ENCODE measurements at places on chromosomes 2 and 18.

DNA sequence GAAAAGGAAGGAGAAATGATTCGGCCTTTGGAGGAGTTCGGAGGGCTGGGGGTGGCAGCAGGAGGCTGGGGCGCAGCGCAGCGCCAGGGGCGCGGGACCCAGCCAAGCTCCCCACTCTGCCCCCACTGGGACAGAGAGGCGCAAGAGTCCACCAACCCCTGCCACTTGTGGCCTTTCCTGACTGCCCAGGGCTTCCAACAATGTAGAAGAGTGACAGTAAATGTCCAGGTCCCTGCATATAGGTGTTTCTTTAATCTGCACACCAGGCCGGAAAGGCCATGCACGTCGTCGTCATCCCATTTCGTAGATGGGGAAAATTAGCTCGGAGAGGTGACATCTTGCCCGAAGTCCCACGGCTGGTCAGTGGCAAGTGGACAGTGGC, 96.6 kb downstream of the INHBB start:
- no peak for DNase-seq

GRCh38 chr2:154587739-154588138, 110.8 kb upstream of the KCNJ3 start:
- DNase-seq, result no peak

DNA sequence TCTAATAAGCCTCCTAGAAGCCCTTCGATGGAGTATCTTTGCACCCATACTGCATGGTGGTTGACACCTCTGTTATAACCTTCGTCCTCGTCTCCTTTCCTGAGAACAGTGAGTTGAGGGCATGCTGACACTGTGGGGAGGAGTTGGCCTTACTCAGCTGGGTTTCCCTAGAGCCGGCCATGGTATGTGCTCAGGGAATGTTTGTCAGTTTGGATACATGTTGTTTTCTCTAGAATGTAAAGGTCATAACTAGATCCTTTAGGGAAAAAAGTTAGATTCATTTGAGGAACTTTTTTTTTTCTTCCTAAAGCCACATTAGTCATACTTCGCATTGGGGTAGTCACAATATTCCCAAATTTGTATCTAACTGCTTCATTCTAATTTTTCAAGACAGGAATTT, 106.0 kb upstream of the FOSL2 start:
- DNase-seq, result no peak

- DNase-seq, result no peak
Measured at GRCh38 chr18:58144106-58144505, 100.1 kb downstream of the NEDD4L start.

- no peak for DNase-seq
Measured at GRCh38 chr2:47601568-47601967, 181.4 kb upstream of the MSH6 start.

GRCh38 chr2:149716687-149717086, 129.1 kb upstream of the MMADHC start:
- DNase-seq, result no peak

- no peak for DNase-seq
Measured at GRCh38 chr2:237060534-237061312, 25.0 kb upstream of the COPS8 start.

- no peak for DNase-seq
Measured at GRCh38 chr18:65436430-65436829, 314.4 kb upstream of the CDH7 start.

GRCh38 chr2:232296776-232297525, 81.6 kb upstream of the ALPP start:
- DNase-seq, result no peak

Measured in activated CD8-positive, alpha-beta memory T cell treated with anti-CD3 and anti-CD28 coated beads for 4 hours (primary cell).